Activated naive CD4-positive, alpha-beta T cell (primary cell): ENCODE measurements at places on chromosomes 5 and 9.

GRCh38 chr9:131853434-131853833 lies 113.6 kb upstream of the RAPGEF1 start:
- no peak for DNase-seq

DNA sequence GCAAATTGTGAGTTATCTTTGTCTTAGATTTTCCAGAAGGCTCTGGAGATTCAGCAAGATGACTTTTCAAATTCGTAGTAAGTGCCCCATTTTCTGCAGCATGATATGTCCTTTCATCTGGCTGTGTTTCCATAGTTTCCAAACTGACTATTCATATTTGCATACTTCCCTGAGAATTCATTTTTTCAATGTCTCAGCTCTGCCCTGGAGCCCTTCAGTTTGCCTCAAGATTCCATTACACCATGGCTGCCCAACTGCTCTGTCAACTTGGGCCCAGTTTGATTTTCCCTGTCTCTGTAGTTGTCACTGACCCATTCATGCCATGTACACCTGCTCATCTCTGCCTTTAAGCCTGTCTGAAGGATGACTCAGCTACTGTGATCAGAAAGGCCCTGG lies 94.2 kb upstream of the RUSC2 start:
- DNase-seq = no peak

DNA sequence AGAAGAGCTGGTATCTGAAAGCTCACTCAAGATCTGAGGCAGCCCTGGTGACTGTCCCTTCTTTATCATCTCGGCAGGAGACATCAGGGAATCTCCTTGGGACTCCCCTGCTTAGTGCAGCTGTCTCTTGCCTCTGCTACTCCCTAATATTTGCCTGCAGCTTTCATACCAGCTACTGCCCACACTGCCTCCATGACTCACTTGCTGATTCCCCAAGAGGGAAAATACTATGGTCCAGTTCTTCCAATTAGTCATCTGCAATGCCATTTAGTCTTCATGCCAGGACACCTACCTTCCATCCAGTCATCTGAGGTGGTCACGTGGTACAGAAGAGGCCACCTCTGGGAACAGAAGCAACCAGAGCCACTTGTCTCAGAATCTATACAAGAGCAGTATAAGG lies 270.8 kb downstream of the NTRK2 start:
- no peak for DNase-seq

DNA sequence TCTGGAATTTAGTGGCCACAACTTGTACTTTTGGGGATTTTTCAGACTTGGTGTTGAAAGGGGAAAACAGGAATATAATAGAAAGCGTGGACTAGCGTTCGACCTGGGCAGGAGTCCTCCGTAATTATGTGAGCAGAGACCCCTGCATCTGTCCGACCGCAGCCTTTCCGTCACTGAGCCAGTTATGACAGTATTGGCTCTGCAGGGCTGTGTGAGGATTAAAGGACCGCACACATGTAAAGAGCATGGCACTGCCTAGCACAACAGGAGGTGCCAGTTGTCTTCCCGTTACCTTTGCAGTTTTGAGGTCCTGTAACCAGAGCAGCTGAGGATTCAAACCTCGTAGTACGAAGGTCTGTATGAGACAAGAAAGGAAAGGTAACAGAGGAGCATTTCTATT lies 1.2 kb downstream of the B4GALT7 start:
- no peak for DNase-seq

DNA sequence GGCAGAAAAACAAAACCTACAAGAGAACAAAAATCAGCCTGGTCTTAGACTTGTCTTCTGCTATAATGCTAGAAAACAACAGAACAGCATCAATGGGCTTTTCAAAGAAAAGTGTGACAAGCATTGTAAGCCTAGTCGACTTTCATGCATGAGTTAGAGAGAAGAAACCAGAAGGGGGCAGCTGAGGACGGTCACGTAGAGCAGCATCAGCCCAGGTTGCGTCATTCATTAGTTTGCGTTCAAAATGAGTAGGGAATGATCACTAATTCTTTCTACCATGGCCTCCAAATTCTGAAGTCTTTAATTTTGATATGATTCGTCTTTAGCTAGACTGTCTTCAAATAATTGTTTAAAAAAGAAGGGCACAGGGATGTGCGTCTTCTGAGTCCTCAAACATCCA lies 4.7 kb upstream of the ISCA1 start:
- DNase-seq = no peak

DNA sequence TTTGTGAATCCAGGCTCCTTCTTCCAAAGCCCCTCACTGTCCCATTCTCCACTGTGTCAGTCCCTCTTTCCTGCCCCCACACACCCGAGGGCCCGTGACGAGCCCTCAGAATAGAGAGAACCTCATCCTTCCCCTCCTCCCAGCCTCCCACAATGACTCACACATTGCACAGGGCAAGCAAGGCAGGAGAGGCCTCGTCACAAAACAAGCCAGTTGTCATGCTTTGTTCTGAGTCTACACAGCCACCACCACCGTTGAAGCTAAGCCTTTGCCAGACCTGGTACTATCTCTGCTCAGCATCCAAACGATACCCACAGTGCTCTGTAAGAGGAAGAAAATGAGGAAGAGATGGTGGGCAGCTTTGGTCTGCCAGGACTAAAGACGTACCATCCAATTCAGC lies 142.2 kb upstream of the ZNF366 start:
- no peak for DNase-seq

DNA sequence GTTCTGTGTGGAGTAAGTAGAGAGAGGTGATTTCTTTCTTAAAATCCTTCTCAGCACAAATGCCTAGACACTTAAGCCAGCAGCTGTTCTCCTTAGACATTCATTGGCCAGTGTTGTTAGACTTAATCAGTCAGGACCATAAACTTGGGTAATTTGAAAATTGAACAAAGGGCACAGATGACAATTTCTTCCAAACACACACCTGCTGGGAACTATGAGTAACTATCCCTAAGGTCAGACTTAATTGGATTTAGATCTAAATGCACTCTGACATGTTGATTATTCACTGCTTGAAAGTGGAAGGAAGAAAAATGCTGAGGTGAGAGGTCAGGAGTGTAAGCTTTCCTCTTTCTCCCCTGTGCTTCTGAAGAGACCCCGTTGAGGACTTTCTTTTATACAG lies 1083.7 kb upstream of the DMAC1 start:
- DNase-seq = no peak

GRCh38 chr5:115501464-115502210 lies 42.9 kb downstream of the FEM1C start:
- DNase-seq = no peak

GRCh38 chr5:36939969-36940858 lies 63.6 kb downstream of the NIPBL start:
- DNase-seq = no peak

GRCh38 chr5:30667293-30667692 lies 526.2 kb upstream of the CDH6 start:
- DNase-seq = no peak

GRCh38 chr9:98555651-98556465 lies 152.9 kb downstream of the GABBR2 start:
- no peak for DNase-seq

GRCh38 chr9:89799221-89799620 lies 194.4 kb downstream of the GADD45G start:
- no peak for DNase-seq

DNA sequence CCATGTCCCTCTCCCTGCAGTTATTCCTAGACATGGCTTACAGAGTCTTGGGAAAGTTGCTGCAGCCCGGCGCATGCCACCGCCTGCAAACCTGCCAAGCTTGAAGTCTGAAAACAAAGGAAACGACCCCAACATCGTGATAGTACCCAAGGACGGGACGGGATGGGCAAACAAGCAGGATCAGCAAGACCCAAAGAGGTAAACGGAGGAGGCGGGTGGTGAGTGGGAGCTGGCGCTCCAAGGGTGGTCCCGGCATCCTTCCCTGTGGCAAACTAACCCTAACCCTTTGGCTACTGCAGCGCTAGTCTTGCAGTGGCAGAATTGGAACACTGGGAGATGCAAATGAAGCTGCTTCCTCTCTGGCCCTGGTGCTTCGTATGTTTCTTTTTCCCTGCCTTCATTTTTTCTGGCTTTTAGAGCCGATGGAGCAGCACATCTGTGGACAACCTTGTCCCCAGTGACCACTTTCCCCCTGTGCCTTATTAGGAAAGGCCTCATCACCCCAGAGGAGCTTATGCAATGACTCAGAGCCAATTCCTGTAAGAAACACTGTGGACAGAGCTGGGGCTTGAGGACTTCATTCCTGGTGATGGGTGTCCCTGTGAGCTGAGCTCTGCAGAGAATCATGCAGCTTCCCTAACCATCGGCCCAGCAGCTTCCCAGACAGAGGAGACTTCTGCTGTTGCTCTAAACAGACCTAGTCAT lies 38.9 kb downstream of the PRRC2B start:
- DNase-seq = no peak

- no peak for DNase-seq
These were observed 121.8 kb downstream of the ARHGEF28 start for GRCh38 chr5:73747696-73748380.

- no peak for DNase-seq
These were observed 272.8 kb downstream of the GAS1 start for GRCh38 chr9:86674487-86674886.

DNA sequence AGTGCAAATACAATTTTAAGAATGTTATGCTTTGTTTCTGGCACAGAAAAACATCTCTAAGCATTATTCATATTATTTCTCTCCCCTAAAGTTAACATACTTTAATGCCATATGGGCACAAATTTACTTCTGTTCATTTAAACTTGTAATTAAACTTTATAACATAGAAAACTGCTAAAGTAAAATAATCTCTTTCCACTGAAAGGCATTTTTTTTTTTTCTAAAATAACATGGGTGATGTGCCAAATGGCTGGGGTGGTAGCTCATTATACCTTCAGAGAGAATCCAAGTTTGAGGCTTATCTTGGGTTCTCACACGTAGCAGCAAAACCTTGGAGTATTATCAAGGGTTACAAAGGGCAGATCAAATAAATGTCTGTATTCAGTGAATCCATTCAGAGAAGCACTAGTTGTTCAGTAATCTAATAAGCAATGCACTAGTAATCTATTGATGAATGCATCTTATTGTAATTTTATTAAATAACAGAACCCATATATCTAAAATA lies 257.6 kb upstream of the POU5F2 start:
- DNase-seq = no peak

DNA sequence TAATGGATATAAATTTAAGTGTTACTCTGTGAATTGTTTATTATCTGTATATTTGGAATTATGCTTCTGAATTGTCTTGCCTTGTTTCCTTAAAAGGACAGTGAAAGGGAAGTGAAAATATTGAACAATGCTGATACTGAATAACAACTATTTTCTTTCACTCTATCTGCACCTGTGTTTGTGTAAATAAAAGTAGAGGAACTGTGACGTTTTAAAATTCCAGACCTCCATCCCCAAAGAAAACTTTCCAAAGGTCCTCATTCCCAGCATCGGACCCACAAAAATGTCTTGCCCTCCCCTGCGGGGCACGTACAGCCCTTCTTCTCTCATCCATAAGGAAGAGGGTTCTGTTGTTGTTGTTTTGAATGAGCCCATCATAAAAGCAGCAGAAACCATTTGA lies 100.0 kb downstream of the NLN start:
- no peak for DNase-seq

GRCh38 chr9:122318284-122318683 lies 52.5 kb upstream of the PTGS1 start:
- DNase-seq = no peak

DNA sequence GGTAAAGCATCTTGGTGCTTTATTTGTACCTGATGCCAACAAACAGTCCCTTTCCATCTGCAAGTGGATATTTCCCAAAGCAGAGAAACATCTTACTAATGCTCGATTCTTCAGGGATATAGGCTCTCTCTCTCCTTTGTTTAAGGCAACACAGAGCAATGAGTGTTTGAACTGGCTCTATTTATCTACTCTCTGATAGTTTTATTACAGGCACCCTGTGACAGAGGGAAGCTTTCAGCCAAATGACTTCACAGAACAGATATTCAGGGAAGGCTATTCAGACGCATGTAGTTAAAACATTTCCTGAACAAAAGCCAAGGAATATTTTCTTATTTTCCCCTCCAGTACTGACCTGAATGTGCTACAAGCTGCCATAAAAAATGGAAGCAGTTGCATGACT lies 141.8 kb downstream of the YIPF5 start:
- no peak for DNase-seq

DNA sequence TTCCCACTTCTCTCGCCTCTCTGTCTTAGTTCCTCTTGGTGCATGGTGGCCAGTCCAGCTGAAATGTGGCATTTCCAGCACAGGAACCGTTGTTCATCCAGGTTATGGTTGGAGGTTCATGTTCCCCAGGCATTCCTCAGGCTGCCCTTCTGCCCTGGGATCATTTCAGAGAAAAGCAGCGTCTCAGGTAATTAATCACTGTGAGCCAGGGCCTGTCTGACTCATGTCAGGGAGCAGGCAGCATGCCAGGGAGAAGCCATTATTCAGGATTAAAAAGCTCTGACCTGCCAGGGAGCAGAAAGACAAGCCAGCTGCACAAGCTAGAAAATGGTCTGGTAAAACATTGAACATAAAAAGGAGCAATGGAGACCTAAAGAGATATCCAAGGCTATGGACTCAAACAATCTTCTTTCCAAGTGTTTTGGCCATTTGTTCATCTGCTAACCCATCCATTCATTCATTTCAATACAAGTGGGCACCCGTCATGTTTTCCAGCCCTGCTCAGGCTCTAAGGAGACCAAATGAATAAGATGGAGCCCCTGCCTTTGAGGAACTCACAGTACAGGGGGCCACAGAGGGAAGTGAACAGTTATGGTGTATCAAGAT lies 241.4 kb downstream of the DRD1 start:
- DNase-seq = no peak

DNA sequence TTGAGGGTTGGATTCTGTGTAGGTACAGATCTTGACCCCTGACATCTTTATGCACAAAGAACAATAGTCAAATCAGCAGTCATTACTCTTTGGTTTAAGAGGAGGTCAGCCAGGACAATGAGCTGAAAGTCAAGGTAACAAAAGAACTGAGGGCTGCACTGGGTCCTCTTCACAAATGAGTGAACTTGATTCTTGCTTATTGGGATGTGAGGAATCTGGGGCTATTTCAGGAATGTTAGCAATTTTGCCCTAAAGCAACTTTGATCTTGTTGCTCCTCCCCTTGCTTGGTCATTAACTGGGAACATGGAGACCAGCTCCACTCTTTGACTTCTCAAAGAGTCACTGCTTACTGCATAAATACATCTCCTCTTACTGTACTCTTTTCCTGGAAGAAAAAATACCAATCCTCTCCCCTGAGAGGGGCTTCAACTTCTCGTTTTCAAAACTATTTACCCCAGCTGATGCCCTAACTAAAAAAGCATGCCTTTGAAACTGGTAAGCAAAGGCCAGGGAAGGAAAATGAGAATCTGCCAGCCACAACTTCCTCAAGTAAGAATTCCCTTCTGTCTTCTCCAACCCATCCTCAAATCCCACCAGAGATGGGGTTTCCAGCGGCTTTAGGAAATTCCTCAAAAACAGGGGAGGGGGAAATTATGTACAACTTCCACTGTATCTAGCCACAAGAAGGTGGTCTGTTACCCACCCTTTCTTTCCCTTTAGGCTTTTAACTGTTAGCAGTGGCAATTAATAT lies 368.3 kb downstream of the ENC1 start:
- DNase-seq = no peak

GRCh38 chr5:141677415-141677814 lies 4.6 kb downstream of the ARAP3 start:
- no peak for DNase-seq
